Stimulated activated CD4-positive, alpha-beta T cell treated with anti-CD3 and anti-CD28 coated beads, TNF-alpha, amount 100 ng/mL, for 1 hour (primary cell): ENCODE measurements at places on chromosomes 1 and 21.

GRCh38 chr1:45395051-45395450 lies 54.8 kb upstream of the MUTYH start:
- no peak for DNase-seq

- DNase-seq, result no peak
Observed at GRCh38 chr1:91948501-91949355, 473 bp upstream of the BRDT start.

GRCh38 chr1:94617134-94617805 lies 75.7 kb upstream of the F3 start:
- DNase-seq, result no peak

GRCh38 chr21:23534850-23535249 lies 2072.4 kb downstream of the MRPL39 start:
- DNase-seq, result no peak
